ENCODE measurements at places on chromosomes 2 and 18.

DNA sequence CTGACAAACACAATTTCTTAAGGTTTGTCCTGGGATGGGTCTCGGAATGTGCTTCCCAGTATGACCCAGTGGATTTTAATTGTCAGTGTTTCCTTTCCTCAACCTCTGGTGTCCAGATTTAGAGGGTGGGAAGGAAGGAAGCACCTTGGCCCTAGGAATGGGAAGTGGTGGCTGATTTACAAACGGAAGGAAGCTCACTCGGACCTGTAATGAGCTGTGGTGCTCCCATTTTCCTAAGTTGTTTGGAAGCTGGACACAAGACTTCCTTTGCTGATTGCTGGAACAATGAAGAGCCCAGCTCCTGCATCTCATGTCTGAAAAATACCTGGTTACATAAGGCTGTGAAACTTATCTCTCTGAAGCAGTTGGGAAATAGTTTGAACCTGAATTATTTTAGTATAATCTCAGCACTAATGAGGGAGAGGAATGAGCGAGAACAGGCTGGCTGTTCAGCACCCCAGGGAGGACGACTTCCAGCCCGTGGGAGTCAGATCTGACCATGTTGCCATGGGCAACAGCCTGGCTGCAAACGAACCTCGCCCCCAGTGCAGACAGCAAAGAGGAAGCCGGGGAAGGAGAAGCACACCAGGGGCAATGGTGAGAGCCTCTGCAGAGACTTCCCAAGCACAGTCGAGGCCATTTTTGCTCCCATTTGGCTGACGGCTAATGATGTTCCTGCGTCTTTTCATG is 74.4 kb upstream of the ASB18 start:
- no peak for DNase-seq

DNA sequence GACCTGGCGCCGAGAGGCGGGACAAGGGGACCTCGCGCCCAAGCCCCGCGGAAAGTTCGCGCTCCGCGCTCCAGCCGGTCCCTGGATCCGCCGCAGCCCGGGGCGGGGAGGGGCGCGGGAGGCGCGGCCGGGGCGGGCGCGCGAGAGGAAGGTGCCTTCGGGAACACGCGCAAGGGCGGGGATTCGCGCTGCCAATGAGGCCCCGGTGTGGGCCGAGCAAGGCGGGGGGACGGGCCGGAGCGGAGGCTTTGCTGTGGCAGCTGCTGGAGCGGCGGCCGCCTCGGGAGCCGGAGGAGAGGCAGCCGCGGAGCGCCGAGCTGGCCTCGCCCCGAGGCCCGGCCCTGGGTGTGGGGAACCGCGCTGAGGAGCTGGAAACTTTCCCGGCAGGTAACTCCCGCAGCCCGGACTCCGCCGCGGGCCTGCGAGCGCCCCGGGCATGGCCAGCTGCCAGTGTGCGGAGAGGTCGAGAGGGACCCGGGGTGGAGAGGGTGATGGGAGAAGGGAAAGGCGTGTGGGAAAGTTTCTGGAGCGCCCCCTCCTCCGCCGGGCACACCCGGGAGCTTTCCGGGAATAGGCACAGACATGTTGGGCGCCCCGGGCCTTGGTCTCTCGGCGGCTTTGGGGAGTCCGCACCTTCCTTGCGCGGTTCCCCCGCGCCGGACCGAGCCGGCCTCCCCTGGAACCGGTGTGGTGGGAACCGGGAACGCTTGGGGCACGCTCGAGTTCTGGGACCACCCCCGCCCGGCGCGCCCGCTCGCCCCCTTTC is at the start of gene TANC1:
Gene TANC1 (plus strand): TSS at position 245 of the 766 bp plus-strand sequence. CDS start 97,271 bp downstream, outside the sequence.
- peak; percentile 93 for DNase-seq

DNA sequence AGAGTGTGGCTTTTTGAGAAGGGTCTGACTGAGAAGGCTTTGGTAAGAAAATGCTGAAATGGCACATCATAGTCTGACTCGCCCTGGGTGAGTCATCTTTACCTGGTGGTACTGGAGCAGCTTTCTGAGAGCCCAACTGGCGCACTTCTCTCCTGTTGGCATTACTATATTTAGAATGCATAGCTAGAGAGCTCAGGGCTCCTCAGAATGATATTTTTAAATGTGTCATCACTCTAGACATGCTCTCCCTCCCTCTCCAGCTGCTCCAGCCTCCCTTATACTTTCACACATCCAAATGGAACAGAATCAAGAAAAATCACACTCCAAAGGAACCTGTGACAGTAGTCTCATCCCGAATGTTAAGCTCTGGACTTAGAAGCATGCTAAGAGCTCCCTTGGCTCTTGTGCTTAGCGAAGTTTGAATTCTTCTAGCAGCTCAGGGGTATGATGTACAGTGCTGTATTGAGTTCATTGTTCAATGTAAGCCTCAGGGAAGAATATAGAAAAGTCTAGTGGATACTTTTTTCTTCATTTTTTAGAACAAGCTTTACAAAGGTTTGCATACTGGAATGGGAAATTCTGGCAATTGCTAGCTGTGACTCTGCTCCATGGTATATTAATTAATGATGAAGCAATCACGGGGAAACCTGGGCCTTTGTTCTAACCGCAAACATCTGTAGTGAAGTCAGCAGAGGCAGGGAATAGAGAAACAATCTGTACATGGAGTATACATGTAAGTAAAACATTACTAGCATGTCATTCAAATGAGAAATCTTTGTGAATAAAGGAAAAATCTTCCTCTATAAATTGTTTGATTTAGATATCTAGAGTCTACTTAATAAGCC is 751.2 kb upstream of the NRXN1 start:
- DNase-seq, result no peak

- peak; percentile 29 for DNase-seq
Measured at GRCh38 chr18:59659508-59660170, 37.6 kb downstream of the CCBE1 start.

DNA sequence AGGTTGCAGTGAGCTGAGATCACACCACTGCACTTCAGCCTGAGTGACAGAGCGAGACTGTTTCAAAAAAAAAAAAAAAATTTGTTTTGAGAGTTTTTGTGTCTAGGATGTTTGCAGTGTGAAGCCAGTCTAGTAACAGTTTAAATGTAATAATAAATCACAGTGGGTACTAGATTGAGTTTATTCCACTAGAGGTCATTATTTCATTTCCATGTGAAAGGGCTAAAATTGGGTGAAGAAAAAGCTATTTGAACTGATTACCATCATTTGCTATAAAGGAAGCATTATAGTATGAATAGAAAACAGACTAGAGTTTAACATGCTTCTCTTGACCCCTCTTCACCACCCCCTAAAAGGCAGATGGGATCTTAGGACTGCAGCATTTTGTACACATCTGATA is 20.3 kb downstream of the SNRPD1 start:
- DNase-seq, result no peak

DNA sequence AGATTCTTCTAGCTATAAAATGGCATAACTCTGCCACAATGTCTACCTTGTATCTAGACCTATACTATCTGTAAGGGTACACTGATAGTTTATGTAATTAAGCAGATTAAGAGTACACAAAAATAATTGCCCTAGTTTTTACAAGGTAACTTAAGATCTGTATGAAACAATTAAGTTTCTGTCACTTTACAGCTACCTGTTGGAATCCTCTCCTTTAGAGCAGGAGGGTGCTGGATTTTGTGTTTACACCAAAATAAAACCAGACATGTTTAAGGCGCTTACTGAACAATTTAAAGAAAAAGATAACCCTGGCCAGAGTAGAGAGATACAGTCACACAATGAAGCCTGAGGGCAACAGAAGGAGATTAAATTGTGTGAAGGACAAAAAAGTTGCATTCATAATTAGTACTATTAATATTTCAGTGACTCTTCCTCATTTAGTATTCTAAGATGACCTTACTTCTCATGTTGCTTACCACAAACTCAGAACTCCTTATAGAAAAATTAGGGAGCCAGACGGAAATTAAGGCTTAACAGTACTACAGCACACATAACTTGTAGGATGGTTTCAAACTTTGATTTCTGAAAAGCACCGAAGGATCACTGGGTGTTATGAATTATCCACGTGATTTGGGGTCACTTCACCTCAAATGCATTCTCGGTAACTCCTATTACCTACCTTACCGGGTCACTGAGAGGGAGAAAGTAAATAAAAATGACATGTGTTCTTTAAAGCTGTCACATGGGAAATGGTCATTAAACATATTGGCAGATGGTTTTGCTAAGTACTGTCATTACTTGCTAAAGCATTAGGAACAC is 1.0 kb downstream of the DARS1 start:
- no peak for DNase-seq

GRCh38 chr2:227310756-227311110 is 14.3 kb upstream of the MFF start:
- DNase-seq, result no peak

DNA sequence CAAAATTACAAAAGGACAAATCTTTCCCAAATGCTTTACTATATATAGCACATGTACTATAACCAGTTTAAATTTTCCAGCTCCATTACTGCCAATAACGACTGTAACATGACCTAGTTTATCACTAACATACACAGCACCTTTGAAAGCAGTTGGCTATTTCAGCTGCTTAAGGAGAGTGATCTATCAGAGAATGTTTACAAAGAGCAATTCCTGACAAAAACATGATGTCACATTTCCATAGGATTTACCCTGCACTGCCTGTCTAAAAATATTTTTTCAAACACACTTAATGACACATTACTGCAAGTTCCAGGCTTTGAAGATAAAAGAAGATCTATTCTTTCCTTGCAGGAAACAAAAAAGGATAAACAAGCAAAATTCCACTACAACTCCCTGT is 40.6 kb downstream of the ZNF516 start:
- DNase-seq, result no peak

DNA sequence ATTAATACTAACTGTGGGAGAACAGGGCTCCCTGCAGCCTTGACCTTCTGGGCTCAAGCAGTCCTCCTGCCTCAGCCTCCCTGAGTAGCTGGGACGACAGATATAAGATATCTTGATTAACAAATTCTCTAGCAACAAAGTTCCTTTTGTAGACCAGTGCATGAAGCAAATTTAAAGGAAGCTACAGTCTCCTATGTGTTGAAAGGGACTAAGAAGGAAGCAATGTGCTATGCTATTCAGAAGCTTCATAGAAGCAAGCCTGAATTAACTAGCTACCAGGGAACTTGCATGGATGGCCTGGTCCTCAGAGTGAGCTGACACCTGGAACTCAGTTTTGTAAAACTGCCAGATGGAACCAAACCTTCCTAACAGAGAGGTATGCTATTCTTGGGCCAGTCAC is 33.2 kb downstream of the RAPH1 start:
- DNase-seq, result no peak

DNA sequence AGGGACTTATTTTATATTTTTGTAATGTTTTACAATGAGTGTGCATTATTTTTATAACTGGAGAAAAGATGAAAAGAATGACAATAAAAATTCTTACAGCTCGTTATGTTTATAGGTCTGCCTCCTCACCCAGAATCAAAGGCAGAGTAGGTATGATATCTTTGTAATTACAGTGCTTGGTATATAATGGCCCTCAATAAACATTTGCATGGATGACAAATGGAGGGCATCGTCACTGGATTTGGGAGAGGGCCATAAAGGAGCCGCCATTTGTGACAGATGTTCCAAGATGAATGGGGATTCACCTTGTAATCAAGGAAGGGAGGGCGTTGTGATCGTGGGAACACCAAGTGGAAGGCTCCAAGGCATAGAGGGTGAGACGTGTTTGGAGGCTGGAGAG is 22.6 kb upstream of the GIGYF2 start:
- no peak for DNase-seq
